Activated CD4-positive, alpha-beta T cell treated with anti-CD3 and anti-CD28 coated beads, Interleukin-2, amount 50 U/mL, for 4 hours (primary cell): ENCODE measurements at places on chromosomes 7 and 10.

DNA sequence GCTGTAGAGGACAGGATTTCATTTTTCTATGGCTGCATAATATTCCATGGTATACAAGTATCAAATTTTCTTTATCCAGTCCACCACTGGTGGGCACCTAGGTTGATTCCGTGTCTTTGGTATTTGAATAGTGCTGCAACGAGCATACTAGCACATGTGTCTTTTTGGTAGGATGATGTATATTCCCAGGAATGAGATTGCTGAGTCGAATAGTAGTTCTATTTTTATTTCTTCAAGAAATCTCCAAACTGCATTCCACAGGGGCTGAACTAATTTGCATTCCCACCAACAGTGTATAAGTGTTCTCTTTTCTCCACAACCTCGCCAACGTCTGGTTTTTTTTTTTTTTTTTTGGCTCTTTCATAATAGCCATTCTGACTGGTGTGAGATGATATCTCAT, 550.0 kb downstream of the REEP3 start:
- no peak for DNase-seq

GRCh38 chr7:102424787-102425218, 8.6 kb upstream of the ORAI2 start:
- DNase-seq: no peak

DNA sequence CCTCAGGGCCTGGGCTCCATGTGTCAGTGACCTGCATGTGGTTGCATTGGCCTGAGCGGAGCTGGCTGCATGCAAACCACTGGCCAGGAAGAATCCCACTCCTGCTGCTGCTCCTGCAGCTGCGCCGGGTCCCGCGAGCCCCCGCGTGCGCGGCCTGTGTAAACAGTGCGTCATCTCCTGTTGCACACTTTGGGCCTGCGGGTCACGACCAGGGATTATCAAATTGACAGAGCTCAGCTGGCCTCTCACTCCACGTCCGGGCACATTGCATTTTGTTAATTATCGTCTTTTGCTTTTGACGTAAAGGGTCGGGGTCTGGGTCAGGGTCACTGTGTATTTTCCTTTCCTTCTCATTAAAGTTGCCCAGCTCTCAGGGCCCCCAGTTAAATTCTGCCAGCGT, 132.6 kb downstream of the RGS10 start:
- DNase-seq: no peak

DNA sequence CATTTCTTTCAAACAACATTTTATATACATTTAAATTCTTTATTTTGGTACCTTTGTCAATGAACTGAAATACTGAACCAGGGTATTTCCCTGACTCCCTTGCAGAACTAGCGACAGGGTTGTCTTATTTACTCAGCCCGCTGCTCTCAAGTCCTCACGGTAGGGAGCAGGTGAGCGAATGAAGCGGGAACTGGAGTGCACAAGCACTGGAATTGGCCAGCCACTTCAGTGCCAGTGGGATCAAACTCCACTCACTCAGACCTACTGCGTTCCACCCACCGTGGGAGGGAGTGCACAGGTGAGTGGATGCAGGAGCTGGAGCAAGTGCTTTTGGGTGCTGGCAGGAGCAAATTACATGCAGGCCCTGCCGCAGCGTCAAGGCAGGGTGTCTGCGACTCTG, 28.1 kb upstream of the NEUROD6 start:
- no peak for DNase-seq

- no peak for DNase-seq
Measured at GRCh38 chr10:24958721-24959381, 6.4 kb upstream of the PRTFDC1 start.
